GM23338 (cell line): ENCODE measurements at places on chromosomes 5 and 9. TPM values are rescaled to one million over a fixed set of nuclear protein-coding genes. Genes with fewer than 3 reads are reported as not detected.

- peaks cover 37% of the 10 kb centered on the region for H3K4me1 ChIP-seq
- H3K27me3 ChIP-seq = peaks cover 6% of the 10 kb centered on the region; the same call in 1 of the 2 replicates
- H3K27ac ChIP-seq = no peak overlapping the region; the same call in 1 of the 2 replicates
- no peaks in the 10 kb centered on the region for H3K36me3 ChIP-seq
- peak overlapping the region; percentile 21; the same call in 1 of the 2 replicates for H3K4me3 ChIP-seq
Measured at GRCh38 chr9:81693671-81694378, 4.5 kb upstream of the TLE1 start.

Gene STK10
- 17.8 and 19.6 TPM in 2 replicates for total RNA-seq

- H3K4me3 ChIP-seq = no peak overlapping the region
- no peak for DNase-seq
- H3K36me3 ChIP-seq = no peaks in the 10 kb centered on the region
- H3K4me1 ChIP-seq = peaks cover 32% of the 10 kb centered on the region
- no peak overlapping the region for H3K27ac ChIP-seq
Measured at GRCh38 chr5:65478336-65478735, 3.4 kb downstream of the ADAMTS6 start.

Gene CDKN2B
- total RNA-seq = 0.31 and 0.83 TPM in 2 replicates

Gene FOXD4L5
- total RNA-seq = not detected in 2 replicates

DNA sequence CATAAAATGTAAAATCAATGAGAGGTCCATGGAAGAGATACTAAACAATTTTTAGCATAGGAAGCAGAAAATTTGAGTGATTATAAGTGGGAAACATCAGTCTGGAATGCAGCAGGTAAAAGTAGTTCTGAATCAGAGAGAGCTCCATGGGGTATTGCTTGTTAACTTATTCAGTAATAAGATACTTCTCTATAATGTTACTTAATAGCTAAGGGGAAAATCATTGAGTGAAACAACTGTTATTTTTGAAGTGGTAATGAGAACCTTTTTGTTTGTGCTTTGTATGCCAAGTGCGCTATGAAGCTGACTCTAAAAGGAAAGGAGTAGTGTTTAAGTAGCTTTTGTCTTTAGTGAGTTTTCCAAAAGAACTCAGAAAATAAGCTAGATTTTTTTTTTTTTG is 95.2 kb downstream of the ERBIN start:
- H3K36me3 ChIP-seq = peaks cover 5% of the 10 kb centered on the region; the same call in 1 of the 2 replicates
- no peaks in the 10 kb centered on the region for H3K4me1 ChIP-seq
- no peak overlapping the region for H3K27ac ChIP-seq
- no peaks in the 10 kb centered on the region for H3K27me3 ChIP-seq
- no peak for DNase-seq

DNA sequence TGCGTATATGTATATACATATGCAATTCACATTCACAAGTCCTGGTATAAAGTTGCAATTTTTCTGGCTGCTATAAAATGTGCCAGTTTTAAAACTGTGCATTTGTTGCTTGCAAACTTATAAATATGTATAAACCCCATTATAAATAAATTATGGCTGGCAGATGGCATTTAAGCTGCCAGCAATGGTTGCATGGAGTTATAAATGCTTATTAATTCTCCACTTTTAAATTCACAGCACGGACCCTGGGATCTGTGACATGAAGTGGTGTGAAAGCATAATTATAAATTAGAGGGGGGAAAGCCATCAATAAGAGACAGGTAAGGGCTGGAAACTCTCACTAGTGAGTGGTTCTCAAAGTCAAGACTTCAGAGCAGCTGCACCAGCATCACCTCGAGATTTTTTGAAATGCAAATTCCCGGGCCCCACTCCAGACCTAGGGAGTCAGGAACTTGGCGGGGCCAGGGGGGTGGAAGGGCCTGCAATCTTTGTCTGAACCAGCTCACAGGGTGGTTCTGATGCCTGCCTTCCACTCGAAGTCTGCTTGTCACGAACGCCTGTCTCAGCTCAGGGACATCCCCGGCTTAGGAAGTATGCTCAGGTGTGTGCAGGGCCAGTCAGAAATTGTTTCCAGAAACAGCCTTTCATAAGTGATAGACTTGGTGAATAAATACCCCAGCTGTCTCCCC is 16.9 kb downstream of the S1PR3 start:
- DNase-seq = no peak
- no peaks in the 10 kb centered on the region for H3K27me3 ChIP-seq
- H3K4me3 ChIP-seq = no peak overlapping the region
- peaks cover 14% of the 10 kb centered on the region for H3K4me1 ChIP-seq

GRCh38 chr5:116502138-116502537 is 72.5 kb downstream of the SEMA6A start:
- DNase-seq = no peak
- H3K27me3 ChIP-seq = no peaks in the 10 kb centered on the region
- peaks cover 58% of the 10 kb centered on the region for H3K36me3 ChIP-seq
- H3K4me1 ChIP-seq = peaks cover 84% of the 10 kb centered on the region

DNA sequence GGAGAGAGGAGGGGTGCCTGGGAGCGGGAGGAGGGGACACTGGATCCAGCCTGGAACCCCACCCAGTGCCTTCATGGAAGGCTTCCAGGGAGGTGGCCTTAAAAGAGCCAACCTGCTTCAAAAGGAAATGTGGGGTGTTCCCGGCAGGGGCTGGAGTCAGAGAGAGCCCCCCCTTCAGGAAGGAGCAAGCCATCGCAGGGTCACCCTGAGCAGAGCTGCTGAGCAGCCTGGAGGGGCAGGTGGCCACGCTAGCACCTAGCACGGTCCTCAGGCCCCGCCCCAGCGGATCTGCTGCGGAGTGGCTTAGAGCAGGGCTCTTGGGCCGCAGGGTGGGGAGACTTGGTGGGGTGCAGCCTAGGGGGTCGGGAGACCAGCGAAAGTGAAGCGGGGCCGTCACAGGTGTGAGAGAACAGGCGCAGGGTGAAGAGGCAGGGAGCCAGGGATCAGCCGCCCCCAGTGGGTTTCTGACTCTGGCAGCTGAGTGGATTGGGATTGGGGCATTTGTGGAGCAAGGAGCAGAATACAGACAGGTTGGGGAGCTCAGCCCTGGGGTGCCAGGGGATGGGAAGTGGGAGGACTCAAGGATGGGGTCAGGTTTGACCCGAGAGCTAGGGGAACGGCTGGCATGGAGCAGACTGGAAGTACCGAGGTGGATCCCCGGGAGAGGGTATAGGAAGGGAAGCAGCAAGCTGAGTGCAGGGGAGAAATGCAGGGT is 1.5 kb downstream of the LCN2 start:
- H3K27me3 ChIP-seq = no peaks in the 10 kb centered on the region
- peak; percentile 91 for DNase-seq
- no peak overlapping the region for H3K27ac ChIP-seq
- peaks cover 3% of the 10 kb centered on the region for H3K4me1 ChIP-seq
- H3K36me3 ChIP-seq = no peaks in the 10 kb centered on the region

Gene WDR38
- not detected in 2 replicates for total RNA-seq

- no peak overlapping the region for H3K27ac ChIP-seq
- DNase-seq = peak; percentile 44
- no peaks in the 10 kb centered on the region for H3K27me3 ChIP-seq
- no peak overlapping the region for H3K4me3 ChIP-seq
- no peaks in the 10 kb centered on the region for H3K4me1 ChIP-seq
Measured at GRCh38 chr5:180161420-180162303, 47.3 kb downstream of the RASGEF1C start.

Gene HCN1
- total RNA-seq = 6.9 and 7.4 TPM in 2 replicates

GRCh38 chr9:86368871-86369521 is 14.8 kb upstream of the TUT7 start:
- no peaks in the 10 kb centered on the region for H3K36me3 ChIP-seq
- no peaks in the 10 kb centered on the region for H3K4me1 ChIP-seq
- no peaks in the 10 kb centered on the region for H3K27me3 ChIP-seq
- DNase-seq = no peak
- H3K4me3 ChIP-seq = no peak overlapping the region

GRCh38 chr9:98074115-98074990 is 17.8 kb downstream of the NANS start:
- H3K27ac ChIP-seq = peak overlapping the region; percentile 64; the same call in 1 of the 2 replicates
- H3K4me1 ChIP-seq = peaks cover 10% of the 10 kb centered on the region
- no peaks in the 10 kb centered on the region for H3K36me3 ChIP-seq
- H3K27me3 ChIP-seq = no peaks in the 10 kb centered on the region
